Stimulated activated CD8-positive, alpha-beta memory T cell treated with anti-CD3 and anti-CD28 coated beads, Interleukin-7, amount 100 ng/mL, for 1 hour (primary cell): ENCODE measurements at places on chromosomes 2 and 18.

DNA sequence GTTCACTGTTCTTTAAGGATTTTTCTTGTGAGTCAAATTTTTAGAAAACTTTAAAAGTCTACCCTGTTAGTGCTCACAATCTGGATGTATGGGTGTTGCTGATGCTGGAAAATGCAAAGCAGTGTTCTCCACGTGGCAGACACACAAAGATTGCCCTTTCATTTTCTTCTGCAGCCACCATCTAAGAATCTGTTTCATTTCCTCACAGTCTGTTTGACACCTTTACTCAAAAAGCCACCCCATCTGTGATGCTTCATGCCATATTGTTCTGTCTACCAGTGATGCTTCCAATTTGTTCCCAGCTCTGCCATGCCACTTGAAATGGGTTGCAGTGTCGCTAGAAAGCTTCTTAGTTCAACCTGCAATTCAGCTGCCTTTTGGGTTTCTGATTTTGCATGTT is 464.2 kb upstream of the UBE2E3 start:
- no peak for DNase-seq

GRCh38 chr18:52888014-52888413 is 548.0 kb downstream of the DCC start:
- DNase-seq: no peak

- DNase-seq: no peak
These were observed 9.0 kb upstream of the TWIST2 start for GRCh38 chr2:238838786-238839327.

- DNase-seq: no peak
These were observed 28.1 kb downstream of the COL4A3 start for GRCh38 chr2:227192491-227192890.

DNA sequence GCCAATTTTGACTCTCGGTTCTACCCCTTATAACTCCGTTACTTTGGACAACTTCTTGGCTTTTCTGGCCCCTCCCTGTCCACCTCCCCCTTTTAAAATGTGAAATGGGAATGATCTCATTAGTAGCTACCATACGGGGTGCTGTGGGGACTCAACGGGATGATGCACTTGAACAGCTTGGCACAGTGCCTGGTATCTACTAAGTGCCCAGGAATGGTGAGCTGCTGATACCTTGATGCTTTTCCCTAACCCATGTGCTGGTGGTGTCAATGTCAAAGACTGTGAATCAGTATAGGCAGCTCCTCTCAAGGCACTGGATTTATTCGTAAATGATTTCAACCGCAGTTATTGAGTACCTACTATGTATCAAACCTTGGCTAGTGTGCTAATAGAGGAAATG is 204.2 kb downstream of the LOXHD1 start:
- no peak for DNase-seq

DNA sequence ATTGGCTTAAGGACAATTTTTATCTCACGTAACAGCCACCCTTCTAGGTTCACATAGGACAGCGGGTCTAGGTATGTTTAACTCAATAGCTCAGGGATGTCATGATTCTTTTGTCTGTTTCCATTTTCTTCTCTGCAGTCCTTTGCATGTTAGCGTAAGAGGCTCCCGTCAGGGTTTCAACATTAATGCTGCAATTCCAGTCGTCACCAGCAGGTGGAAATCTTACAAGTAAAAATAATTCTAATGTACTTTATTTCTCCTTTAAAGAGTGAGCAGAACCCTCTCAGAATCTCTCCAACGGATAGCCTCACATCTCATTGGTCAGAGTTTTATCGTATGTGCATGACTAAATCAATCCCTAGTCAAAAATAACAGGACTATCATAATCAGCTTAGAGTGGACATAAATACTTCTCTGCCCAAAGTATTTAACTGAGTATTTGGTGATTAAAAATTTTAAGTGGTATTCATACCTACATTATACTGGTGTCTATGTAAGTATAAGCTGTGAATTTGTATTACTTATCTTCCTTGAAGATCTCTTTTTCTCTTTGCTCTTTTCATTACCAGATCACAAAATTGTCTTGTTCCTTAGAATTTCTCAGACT is 487.2 kb upstream of the GCFC2 start:
- DNase-seq: no peak

- DNase-seq: no peak
These were observed 27.2 kb downstream of the NBAS start for GRCh38 chr2:15533860-15534480.
